ENCODE measurements at places on chromosomes 1 and 21. TPM values are rescaled to one million over a fixed set of nuclear protein-coding genes. Genes with fewer than 3 reads are reported as not detected.

The PTGER3 gene
- total RNA-seq = 9.0 TPM

The C1orf198 gene
- total RNA-seq = 45.3 TPM

The SHISAL2A gene
- total RNA-seq = 2.5 TPM

The C1orf185 gene
- not detected for total RNA-seq

The C1orf105 gene
- not detected for total RNA-seq

The TNFRSF18 gene
- total RNA-seq = 8.1 TPM

The GNL2 gene
- total RNA-seq = 35.9 TPM

- DNase-seq = no peak
Observed at GRCh38 chr1:208254376-208254775, 10.2 kb upstream of the PLXNA2 start.

DNA sequence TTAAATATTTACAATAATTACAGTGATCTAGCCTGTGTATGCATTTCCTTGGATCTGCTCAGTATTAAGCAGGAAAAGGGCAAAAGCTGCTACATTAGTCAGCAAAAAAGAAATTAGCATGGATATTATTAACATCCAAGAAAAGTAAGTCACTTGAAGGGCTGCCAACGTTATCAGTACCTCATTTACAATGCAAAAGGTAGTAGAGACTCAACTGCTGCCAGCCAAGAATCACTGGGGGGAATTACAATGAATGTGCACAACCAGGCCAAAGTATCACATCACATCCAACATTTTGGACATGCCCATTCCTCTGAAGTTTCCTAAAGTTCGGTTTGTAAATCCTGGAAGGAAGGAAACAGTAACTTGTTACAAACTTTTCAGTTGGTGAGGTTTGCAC lies 1.9 kb downstream of the CNN3 start:
- DNase-seq = no peak

DNA sequence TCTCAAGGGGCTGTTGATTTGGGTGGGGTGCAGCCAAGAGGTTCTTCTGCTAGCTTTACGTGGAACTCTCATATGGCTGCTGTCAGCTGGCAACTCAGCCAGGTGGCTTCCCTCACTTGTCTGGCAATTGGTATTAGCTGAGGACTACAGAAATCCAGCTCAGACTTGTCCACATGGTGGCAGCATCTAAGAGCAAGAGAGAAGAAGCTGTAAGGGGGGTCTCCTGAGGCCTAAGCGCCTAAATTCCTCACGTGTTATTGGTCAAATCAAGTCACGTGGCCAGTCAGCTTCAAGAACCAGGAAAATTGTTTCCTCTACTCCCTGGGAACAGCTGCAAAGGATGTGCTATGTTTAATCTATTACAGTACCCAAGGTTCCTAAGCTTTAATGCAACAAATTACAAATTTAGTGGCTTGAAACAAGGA lies 4.2 kb upstream of the DYRK3 start:
- DNase-seq = peak; percentile 96

- no peak for DNase-seq
Observed at GRCh38 chr1:233105225-233105624, 154.8 kb downstream of the NTPCR start.

DNA sequence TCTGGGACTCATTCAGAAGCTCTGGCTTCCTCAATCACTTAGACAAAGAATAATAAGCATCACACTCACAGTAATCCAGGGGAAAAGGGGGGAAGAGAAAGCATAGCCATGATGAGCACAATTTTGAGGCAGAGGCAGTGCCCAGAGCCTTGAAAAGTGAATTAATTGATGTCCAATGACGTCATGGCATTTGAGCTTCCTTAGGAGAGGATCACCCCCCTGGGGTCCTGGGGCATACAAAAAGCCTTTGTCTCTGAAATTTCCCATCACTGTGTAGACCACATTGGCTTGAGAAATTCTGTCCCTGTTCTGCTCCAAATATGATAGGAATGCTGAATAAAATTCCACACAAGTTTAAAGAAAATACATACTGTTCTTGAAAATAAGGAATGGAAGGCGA lies 84.3 kb upstream of the COA6 start:
- no peak for DNase-seq

GRCh38 chr1:81834921-81835698 lies 34.4 kb downstream of the ADGRL2 start:
- no peak for DNase-seq

GRCh38 chr1:194848846-194849245 lies 1662.4 kb upstream of the B3GALT2 start:
- DNase-seq = no peak

DNA sequence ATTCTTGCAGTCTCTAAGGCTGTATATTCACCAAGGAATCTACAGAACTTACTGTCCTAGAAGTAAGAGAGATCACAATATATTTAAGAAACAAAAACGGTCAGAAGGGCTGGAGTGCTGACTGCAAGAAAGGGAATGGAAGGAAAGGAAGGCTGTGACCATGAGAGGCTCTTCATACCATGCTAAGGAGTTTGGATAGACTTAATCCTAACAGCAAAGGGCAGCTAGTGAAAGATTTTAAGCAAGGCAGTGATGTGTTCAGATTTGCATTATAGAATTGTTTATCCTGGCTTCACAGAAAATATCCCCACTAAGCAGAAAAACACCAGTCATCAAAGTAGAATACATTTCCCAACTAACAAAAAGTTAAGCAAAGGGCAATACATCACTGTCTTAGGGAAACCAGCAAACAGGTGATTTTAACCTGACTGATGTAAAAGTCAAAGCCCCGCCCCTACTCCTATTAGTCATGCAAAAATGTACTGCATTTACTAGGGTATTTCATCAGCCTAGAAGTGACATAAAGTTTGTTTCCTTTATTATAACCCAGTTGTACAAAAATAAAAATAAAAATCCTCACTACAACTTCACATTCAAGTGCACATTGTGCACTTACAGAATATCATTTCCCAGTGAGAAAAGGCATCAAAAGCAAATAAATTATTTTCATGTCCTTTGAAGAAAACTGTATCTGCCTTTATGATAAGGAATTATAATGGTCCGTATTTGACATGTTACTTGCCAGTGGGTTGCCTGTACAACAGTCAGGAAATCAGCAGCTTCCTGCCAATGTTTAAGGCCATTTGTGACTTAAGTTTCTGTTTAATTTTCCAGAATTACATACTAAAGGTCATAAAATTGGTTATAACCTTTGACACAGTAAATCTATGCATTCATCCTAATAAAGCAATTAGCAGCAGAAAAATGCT lies 17.2 kb downstream of the JAK1 start:
- no peak for DNase-seq

GRCh38 chr21:16587141-16587581 lies 857.4 kb downstream of the USP25 start:
- no peak for DNase-seq

DNA sequence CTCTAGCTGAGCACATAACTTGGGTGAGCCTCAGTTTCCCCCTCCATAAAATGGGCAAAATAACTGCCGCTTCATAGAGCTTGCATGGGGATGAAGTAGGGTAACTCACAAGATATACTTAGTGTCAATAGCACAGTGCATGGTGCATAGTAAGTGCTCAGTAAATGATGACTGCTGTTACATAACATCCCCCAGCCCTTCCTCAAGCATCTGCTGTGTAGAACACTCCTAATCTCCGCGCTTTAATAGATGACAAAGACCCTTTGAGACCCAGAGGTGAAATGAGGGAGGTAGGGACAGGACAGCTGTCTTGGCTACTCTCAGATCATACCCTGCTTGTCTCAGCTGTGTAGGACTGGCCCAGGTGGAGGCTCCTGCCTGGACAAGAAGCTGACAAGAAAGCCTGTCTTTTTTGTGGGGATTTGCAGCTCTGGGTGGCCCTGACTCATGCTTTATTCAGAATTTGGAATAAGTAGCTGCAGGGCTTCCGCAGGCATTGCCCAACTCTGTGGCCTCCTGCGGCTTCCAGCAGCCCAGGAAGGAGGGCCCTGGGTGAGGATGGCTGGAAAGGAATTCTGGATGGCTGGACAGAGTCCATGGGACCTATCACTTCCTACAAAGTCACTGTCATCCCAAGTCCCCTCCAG lies 20.7 kb upstream of the PADI4 start:
- no peak for DNase-seq

DNA sequence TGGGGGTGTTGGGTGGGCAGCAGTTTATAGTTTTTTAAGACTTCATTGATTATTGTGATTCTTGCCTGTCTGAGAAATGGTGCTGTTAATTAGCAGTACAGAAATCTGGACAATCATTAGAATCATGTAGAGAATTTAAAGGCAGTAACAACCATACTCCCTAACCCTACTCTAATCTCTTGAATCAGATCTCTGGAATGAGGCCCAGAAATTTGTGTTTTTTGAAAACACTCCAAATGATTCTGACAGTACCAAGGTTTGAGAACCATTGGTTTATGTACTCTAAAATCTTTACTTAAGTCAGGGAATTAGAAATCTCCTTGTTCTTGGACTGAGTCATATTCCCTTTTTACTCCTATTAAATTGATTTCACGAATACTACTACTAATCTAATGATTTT lies 24.0 kb downstream of the FNBP1L start:
- DNase-seq = no peak

DNA sequence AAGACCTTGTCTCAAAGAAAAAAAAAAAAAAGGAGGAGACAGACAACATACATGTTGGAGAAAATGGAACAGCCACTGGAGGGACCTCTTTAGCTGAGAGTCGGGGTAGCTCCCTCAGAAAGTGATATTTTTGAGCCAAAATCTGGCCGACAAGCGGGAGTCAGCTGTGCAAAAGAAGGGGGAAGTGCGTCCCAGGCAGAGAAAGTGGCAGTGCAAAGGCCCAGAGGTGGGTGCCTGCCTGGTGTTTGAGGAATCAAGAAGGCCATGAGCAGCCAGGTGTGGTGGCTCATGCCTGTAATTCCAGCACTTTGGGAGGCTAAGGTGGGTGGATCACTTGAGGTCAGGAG lies 6.1 kb upstream of the CROCC start:
- no peak for DNase-seq

DNA sequence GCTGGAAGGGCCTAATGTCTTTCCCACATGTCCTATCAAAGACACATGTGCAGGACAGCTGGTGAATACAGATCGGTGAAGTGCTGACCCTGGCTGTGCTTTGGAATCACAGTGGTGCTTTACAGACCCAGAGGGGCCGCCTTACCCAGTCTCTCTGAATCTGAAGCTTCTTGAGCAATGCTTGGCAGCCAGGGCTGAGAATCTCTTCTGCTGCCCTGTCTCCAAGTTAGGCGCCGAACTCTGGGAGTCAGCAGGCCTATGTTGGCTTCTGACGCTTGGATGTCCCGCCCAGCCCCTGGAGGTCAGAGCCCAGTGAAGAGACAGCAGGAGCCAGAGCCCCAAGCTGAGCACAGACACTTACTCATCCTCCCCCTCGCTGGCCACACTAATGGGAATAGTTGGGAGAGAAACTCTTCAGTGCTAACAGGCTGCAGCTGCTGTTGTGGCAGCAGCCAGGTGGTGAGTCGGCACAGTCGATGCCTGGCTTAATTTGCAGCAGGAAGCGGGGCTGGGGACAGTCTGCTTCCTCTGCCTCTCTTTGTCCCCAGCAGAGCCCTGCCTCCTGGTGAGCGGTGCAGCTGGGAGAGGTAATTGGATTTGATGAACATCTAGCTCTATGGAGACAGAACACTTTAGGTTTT lies 68.1 kb downstream of the URB2 start:
- DNase-seq = peak; percentile 83

All from kidney (tissue), 22 donors.